ENCODE measurements at places on chromosomes 2 and 18.

- DNase-seq, result no peak
Measured at GRCh38 chr2:115036818-115037217, 594.4 kb downstream of the DPP10 start.

DNA sequence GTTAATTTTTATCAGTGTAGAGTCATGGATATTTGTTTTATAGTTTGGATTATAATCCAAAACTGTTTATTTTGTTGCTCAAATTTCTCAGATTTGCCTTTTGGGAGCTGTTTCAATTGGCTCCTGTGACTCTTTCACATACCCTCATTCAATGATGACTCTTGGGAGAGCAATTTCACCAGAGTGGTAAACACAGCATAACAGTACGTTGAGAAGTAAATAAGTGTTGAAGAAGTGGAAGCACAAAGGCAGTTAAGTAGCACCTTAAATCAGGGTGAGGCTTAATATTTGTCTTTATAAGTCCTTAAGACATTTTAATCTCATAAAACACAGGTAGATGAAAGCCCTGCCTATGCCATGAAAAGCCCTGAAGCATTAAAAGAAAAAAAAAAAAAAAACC lies 17.1 kb upstream of the SLC39A10 start:
- DNase-seq, result no peak

GRCh38 chr2:777546-777945 lies 100.3 kb upstream of the TMEM18 start:
- DNase-seq, result no peak

DNA sequence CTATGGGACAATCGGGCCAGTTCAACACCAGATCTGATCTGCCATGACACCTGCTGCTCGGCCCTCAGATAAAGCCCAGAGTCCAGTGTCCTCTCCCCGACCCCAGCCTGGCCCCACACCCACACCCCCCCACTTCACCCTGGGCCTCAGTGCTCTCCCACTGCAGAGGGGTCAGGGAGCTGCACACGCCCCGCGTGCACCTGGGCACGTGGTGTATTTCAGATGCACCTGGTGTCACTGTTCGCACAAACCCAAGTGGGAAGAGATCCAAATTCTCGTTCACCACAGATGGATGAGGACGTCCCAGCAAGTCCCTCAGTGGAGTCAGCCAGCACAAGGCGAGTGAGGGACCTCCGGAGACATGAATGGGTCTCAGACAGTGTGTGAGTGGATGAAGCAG lies 161.3 kb downstream of the RTP5 start:
- DNase-seq, result no peak

- no peak for DNase-seq
Measured at GRCh38 chr18:13180614-13181375, 37.8 kb upstream of the LDLRAD4 start.

DNA sequence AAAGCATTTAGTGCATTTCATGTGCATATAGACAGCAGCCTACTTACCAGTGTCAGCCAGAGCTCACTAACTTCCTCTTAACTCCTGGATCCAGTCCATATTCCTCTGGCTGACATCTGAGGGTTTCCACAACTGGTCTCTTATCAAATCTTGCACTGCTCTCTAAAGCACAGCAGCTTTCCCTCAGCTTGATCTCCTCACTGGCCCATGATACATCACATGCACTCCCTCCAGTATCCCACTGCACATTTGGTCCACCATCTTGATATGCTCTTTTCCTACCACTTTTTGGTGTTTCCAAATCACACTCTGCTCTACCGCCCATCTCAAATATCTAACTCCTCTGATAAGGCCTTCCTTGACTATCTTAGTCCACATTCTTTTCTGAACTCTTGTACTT lies 105.0 kb upstream of the ZFP36L2 start:
- no peak for DNase-seq

DNA sequence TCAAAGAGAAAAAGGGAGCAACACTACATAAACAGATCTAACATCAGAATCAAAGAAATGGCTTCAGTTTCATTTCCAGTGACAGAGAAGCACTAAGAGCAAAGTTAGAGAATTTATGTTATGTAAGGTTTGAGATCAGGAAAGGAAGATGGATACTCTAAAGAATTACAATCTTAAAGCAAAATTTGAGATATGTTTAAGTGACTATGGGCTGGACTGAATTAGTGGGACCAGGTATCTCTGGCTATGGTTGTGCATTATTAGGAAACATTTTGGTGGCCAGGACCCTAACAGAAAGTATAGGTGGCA lies 208.2 kb downstream of the CCDC178 start:
- no peak for DNase-seq

DNA sequence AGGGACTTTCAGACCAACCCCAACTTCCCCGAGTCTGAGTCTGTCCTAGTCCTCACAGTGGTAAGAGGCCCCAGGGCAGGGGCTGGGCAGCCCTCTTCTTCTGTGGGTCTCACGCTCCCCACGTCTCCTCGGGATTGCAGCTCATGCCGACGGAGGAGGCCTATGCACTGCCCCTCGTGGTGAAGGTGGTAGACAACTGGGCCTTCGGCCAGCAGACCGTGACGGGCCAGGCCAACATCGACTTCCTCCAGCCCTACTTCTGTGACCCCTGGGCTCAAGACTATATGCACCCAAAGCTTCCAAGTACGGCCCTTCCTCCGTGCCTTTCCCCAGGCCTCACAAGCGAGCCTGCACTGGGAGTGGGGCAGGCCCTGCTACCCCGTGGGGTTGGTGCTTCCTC lies 44.3 kb downstream of the LMAN2L start:
- DNase-seq, result no peak

DNA sequence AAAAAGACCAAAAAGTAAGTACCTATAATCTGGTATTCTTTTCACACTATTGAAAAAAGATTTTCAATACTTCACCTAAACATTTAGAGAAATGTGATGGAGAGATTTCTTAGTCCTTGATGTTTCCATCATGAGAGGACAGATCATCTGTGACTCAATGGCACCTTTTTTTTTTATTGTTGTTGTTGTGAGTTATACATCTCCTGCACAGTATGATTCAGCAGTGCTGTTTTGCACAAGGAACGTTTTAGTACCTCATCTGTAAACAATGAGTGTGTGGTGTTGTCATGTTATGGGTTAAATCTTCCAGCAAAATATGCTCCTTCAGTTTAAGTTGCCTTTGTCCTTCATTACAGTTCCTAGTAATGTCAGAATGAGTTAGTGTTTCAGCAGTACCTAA lies 2.2 kb downstream of the KIAA1328 start:
- no peak for DNase-seq

DNA sequence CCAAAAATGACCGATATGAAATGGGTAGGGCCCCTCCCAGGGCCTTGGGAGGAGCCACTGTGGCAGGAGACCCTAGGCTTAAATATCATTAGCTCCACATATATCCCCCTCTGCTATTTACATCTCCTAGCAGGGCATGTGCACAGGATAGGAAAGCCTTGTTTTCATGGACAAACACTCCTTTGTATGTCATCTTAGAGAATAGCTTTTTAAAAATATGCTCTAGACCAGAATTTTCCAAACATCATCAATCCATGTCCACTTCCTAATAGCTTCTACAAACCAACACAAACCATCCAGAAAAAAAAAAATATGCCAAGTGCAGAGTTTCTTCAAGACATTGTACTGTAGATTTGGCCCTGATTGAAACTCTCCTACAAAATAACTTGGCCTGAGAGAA lies 10.8 kb downstream of the DAPL1 start:
- no peak for DNase-seq

- DNase-seq, result no peak
Measured at GRCh38 chr18:27750014-27750413, 426.9 kb downstream of the CDH2 start.

DNA sequence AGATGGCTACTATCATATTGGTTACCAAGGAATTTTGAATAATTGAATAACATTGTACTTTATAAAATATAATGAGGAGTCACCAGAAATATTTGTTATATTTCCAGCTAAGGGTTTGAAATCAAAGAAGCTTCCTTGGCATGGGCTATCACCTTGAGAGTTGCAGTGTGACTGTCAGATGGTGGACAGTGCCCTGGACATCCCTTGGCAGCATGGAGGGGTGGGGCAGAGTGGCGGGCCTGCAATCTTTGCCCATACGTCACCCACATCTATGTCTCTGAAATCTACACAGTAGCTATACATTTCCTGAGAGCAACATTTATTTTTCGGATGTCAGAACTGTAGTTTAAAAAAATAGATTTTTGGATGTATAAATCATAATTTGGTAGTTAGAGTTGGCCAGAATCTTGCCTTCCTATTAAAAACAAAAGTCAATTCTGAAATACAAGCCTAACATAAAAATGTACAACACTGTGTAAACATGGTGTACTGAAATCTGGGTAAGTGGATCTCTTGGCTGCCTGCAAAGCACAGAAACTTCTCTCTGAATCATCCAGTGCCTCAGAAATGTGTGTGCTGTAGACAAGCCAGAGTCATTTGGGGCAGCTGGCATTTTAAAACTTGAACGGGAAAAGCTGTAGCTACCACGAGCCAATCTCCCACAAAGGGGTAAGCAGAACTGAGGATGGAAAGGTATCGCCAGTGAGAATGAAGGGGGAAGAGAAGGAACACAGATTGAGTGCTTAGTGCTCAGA lies 124.2 kb upstream of the ARHGAP28 start:
- DNase-seq, result no peak

GRCh38 chr2:109613081-109613921 lies 465 bp downstream of the SEPTIN10 start:
- no peak for DNase-seq

DNA sequence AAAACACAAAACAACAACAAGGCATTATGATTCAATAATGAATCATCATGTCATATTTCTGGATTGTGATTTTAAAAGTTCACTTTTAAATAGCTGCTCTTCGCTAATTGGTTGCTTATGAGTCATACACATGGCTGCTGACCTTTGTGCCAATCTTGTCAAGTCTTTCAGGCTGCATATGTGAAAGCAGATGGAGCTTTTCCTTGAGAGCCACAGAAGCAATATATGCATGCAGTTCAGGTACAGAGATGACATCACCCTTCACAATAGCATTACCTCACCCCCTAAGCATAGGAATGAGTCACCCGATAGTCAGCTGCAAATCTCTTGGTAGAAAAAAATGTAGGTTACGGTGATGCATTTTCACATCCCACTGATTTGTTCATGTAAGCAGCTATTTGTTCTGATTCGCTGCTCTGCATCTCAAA lies 27.2 kb downstream of the EIF2AK3 start:
- peak; percentile 49 for DNase-seq

GRCh38 chr2:3692375-3692774 lies 11.0 kb upstream of the DCDC2C start:
- no peak for DNase-seq

DNA sequence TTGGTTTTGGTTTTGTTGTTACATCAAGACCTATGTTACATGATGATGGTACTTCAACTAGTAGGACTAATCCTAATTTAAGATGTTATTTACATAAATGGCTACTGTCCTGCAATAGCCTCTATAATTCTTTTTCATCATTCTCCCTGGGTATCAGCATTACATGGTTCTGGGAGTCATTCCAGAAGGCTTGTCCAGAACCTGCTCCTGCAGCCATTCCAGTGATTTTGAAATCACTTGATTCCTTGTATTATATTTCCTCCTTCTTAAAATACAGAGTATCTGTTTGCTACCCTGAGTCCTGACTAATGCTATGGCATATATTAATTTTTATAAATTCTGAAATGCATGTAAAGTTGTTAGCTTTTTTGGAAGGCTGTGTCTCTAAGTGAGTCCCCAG lies 400.5 kb upstream of the MEIS1 start:
- no peak for DNase-seq

- DNase-seq, result no peak
Measured at GRCh38 chr18:10419420-10420103, 34.9 kb upstream of the APCDD1 start.

DNA sequence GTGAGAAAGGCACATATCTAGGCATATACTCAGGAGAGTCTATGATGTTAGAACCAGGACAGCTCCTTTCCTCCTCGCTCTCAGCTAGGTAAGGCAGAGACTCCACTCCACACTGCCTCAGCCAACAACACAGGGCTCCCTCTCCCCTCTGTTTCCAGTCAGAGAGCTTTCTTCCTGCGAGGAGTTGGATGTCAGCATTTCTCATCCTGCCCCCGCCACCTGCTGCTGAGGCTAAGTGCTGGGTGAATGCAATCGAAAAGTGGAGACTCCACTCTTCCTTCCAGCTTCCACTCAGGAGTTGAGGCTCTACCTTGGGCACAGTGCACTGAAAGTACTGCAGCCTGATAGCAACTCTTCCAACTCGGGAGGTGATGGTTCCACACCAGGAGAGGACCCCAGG lies 177.2 kb upstream of the RAB6C start:
- no peak for DNase-seq

- no peak for DNase-seq
Measured at GRCh38 chr2:42116195-42117181, 52.7 kb upstream of the EML4 start.

DNA sequence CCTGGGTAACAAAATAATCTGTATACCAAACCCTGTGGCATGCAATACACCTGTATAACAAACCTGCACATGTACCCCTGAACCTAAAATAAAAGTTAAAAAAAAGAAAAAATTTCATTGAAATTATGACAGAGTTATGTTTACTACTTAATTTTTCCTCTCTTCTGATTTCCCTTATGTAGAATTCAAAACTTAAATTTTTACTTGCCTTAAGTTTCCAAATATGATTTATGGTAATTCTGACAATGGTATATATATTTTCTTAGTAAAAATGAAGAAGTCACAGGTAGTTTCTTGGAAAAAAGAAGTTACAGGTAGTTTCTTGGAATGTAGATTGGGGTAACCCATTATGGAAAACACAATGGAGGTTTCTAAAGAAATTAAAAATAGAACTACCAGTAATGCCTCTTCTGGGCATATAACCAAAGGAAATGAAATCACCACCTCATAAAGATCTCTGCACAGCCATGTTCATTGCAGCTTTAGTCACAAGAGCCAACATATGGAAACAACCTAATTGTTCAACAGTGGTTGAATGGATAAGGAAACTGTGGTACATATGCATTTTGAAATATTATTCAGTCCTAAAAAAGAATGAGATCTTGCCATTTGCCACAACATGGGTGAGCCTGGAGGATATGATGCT lies 164.9 kb downstream of the BABAM2 start:
- DNase-seq, result no peak

DNA sequence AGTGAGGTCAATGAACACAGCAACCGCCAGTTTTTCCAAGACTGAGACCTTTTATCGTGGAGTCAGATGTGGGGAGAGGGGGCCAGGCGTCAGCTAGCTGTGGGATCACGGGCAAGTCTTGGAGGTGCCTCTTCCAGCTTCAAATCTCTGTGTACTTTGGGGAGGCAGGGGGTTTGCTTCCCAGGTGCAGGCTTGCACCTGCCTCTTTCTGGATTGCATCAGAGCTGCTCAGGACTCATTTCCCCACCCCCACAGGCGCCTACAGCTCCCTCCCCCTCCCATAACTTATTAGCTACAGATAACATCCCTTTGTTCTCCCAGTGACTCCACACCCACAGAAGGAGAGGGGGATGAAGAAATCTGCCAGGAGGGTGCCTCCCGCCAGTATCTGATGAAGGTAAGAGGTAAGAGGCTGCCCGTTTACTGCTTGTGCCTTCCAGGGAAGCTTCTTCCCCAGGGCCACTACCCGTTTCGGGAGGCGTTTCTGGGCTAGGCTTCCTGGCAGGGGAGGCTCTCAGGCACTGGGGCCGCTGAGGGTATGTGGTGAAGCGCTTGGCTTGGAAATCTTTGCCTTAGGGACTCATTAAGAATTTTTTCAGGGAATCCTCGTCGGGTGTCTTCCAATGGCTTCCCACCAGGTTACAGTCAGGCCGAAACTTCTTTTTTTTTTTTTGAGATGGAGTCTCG lies 18.8 kb upstream of the MRPL33 start:
- no peak for DNase-seq

- peak; percentile 42 for DNase-seq
Measured at GRCh38 chr18:21735452-21736015, 5.1 kb upstream of the MIB1 start.
